Heart left ventricle (tissue), 16 donors: ENCODE measurements at places on chromosomes 7 and 10.

GRCh38 chr7:43851805-43852204 lies 17.5 kb downstream of the MRPS24 start:
- DNase-seq = no peak

DNA sequence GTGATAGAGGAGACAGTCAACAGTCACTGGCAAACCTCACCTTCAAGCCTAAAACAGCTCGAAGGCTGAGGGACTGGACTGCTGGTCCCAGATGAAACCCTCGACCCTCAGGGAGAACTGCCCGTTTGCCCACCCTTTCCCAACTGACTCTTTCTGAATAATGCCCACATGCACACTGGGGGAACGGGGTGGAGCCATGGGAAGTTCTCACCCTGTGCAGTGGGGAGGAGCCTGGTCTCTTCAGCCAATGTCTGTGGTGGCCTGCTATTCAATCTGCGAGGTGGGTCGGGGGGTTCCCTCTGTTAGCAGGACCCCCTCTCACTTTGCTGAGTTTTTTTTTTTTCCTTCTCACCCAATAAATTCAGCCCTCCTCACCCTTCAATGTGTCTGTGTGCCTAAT lies 14.5 kb downstream of the TOMM7 start:
- no peak for DNase-seq

DNA sequence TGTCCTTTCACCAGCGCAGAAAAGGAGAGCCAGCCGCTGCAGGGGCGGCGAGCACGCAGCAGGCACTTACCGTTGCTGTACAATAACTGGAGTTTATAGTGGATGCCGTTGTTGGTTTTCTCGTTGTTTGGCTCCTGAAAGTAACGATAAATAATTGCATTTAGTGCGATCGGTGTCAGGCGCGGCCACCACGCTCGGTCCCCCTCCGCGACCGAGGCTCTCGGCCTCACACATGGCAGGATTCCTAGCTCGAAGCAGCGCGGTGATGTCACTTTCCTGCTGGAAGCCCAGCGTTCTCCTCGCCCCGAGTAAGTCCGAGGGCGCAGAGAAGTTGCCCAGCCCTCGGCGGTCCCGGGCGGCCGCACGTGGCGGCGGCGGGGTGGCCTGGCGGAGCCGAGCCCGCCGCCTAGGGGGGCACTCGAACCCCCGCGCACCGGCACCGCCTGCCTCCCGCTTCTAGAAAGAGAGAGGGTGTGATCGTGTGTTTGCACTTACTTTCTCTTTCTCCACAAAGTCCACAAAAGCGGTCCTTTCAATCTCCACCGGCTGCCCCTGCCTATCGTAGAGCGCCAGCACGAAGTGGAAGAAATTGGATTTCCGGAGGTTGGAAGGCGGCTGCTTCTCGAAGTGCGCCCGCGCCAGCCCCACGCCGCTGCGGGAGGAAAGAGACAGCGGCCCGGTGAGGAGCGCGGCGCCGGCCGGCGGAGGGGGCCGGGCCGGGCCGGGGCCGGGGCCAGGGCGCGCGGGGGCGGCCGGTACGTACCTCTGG lies 1.0 kb downstream of the EBF3 start:
- DNase-seq = no peak

- peak; percentile 88 for DNase-seq
Measured at GRCh38 chr10:104254493-104255310, at the start of gene GSTO1. Gene GSTO1 (plus strand): TSS chr10:104254892. CDS start chr10:104254929, 37 bp downstream.

GRCh38 chr10:116653885-116654284 lies 33.1 kb downstream of the PNLIPRP2 start:
- no peak for DNase-seq

- no peak for DNase-seq
Measured at GRCh38 chr7:108455551-108455997, 662 bp downstream of the NRCAM start.

GRCh38 chr7:27651702-27652101 lies 11.0 kb downstream of the HIBADH start:
- DNase-seq = no peak

GRCh38 chr7:22156205-22156604 lies 200.7 kb downstream of the RAPGEF5 start:
- DNase-seq = no peak

DNA sequence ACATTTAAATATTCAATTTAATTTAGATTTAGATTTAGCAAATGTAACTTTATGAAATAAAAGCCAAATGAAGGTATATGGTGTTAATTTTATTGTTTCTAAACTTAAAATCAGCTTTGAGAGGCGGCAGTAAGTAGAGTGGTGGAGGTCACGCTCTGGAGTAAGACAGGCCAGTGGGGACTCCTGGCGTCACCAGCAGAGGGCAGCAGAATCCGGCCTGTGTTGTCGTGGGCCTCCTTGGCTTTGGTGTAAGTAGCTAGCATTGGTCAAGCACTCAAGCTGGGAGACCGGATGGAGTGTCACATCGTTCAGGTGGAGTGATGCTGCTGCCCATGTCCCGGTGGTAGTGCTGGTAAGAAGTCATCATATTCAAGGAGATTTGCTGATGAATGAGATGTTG lies 98.7 kb upstream of the DNAJB6 start:
- no peak for DNase-seq

GRCh38 chr10:31011017-31011664 lies 20.5 kb downstream of the ZNF438 start:
- no peak for DNase-seq

DNA sequence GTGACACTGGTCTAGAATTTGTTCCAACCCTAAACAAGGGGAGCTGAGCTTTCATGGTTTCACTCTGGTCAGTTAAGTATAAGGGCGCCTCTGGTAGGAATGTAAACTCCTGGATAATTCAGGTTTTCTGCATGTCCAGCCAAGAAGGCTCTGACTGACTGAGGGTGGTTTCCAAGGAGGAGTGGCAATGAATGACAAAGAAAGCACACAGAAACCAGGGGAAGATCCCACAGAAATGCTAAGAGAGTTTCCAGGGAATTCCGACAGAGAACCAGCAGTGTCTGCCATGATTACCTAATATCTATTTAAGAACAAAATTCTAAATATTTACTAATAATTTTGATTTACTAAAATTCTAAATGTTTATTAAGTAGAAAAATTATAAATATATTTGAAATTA lies 27.3 kb upstream of the NRG3 start:
- no peak for DNase-seq
